Activated CD4-positive, alpha-beta T cell treated with anti-CD3 and anti-CD28 coated beads, Interleukin-2, Interleukin-6, amounts not matched to agents 100 ng/mL and 50 ng/mL, durations not matched to agents 16 hours and 8 hours (primary cell): ENCODE measurements at places on chromosomes 3 and 15.

GRCh38 chr15:69896606-69897005 lies 201.1 kb downstream of the TLE3 start:
- no peak for DNase-seq

DNA sequence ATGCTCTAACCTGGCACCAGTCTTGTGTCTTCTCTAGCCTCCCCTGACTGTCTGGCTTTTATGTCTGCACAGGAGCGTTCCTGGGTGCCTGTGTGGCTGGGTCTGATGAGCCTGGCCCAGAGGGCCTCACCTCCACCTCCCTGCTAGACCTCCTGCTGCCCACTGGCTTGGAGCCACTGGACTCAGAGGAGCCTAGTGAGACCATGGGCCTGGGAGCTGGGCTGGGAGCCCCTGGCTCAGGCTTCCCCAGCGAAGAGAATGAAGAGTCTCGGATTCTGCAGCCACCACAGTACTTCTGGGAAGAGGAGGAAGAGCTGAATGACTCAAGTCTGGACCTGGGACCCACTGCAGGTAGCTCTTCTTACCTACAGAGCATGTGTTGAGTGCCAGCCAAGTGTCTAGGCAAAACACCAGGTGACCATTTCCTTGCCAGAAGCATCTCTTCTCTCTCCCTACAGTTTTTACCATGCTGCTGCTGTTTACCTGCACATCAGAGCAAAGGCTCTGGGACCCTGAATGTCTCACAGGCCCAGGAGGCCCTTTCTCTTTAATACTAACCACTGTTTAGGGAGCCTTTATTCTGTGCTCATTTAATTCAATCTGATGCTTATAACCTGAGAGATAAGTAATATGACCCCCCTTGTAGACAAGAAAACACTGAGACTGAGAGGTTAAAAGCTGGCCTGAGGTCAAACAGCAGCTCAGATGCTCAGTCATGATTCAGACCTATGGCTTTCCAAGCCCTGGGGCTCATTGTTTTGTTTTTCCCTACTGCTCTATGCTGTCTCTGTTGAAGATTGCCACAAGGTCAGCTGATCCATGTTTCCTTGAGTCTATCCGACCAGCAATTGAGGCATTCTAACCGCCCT lies 10.4 kb downstream of the PODXL2 start:
- DNase-seq, result no peak

- peak; percentile 11 for DNase-seq
Observed at GRCh38 chr15:24955531-24955921, 739 bp downstream of the SNRPN start.

- DNase-seq, result no peak
Observed at GRCh38 chr3:107679921-107680320, 157.2 kb downstream of the BBX start.

DNA sequence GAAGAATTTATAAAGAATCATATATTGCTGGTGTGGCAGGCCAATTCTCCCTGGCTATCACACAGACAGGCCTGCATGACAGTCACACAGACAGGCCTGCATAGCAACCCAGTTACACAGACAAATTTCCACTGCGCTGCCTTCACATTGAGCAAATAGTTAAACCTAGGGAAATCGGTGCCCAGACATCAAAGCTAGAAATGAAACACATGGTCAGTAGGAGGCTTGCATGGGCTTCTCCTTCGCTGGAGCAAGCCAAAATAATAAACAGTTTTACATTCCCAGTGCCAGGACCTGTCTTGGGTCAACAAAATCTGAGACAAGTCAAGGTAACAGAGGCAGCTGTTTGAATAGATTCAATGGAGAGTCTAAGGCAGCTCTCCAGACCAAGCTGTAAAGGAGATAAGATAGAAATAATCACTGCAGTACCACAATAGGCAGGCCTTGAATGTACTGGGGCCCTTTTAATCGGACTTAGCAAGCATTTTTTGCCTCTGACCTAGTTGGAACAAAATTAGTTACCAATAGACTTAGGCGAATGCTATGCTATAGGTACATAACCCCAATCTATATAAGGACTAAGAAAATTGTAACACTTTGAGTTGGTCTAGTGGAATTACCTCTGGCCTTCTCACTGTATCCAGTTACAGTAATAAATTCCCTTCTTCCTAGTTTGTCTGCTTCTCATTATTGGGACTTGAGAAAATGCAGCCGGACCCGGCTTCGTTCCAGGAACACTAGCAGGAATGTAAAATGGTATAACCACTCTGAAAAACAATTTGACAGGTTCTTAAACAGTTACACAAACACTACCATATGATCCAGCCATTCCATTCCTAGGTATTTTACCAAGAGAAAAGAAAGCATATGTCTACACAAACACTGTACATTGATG lies 274.7 kb upstream of the UBE2E2 start:
- DNase-seq, result no peak

DNA sequence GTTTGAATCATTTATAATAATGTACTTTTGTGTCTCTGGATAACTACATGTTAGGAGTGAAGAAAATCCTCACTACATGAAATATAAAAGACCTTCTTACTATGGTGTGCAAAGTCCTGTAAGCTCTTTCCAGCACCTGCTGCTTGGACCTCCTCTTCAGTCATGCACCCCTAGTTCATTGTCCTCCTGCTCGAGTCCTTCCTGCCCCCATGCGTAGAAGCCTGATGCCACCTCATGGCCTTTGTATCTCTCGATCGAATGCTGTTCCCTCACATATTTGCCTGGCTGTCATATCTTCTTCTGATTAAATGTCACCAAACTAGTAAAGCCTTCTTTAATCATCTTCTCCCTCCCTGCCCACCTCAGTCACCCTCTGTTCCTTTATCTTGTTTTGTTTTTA lies 49.9 kb upstream of the SUCLG2 start:
- no peak for DNase-seq

- DNase-seq, result peak; percentile 13
Observed at GRCh38 chr3:47047673-47048072, 68.2 kb downstream of the NBEAL2 start.

DNA sequence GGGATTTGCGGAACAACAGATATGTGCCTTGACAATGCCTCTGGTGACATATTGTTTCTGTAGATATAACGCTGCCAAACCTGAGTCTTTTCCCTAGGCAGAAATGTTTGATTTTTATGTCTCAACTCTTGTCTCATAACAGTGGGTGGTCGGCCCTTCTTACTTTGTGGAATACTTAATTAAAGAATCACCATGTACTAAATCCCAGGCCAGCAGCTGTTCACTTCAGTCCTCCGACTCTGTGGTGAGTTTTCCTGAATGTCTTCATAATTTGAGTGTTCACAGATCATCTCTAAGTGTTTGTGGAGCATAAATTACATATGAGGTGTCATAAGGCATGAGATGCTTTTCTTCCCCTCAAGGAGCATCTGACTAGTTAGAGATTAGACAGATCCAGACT lies 5.9 kb downstream of the FETUB start:
- DNase-seq, result no peak

- DNase-seq, result no peak
Observed at GRCh38 chr3:11091088-11091590, 63.2 kb upstream of the HRH1 start.

DNA sequence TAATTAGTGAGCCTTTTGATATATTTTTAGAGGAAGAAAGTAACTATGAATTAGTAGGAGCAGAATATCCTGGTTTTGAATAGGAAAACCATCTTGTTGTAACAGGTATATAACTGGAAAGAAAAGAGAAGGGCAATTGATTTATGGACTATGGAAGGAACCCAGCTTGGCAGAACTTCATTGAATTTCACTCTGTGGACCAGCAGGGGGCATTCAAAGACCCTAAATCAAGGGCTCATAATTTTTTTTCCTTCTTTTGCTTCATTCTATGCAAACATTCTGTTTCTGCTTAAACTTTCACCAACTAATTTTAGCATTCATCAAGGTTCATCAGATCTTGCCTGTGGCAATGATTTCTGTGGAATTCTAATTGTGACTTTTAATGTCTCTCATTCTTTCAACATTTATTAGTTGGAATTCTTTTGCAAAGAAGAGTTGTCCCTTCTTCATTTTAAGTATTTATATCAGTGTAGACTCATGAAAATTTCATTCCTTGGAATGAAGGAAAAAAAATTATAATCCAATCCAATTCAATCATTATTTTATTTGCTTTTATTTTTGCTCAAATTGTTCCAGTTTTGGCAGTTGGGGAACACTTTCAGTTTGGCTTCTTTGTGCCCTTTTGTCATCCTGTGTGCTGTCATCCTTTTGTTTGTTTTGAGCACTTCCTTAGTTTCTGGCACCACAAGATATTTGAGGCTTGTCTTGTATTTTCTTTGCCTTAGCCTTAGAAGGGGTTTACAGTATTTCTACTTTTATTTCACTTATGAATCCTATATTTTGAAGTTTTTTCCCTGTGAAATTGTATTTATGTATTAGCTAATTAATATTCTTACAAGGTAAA lies 30.4 kb downstream of the NXPE3 start:
- peak; percentile 51 for DNase-seq

DNA sequence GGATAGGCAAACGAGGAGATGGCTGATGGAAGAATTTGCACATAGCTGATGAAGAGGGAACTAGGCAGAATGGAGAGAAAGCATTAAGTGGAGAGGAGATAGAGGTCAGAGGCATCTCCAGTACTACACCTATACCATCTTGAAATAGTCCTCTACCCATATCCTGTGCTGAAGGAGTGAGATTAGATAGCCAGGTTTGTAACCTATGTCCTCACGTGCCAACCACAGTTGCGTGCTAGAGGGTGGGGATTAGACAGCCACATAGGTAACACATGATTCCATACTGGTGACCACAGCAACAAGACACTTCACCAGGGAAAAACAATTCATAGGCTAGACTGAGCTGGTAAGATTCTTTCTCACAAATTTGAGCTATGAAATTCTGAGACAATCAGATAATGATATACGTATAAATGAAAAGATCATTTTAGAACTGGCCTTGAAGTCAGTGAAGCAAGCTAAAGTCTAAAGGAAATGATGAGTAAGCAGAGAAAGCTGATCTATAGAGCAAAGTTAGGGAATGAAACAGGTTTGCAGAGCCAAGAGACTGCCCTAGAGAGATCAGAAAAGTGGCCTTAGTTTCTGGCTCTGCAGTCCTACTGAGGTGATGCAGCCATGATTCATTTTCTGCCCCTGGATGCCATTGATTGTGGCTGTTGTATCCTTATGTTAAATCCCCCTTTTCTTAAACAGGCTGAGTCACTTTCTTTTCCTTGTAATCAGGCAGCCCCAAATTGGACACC lies 17.7 kb downstream of the MYNN start:
- DNase-seq, result no peak

DNA sequence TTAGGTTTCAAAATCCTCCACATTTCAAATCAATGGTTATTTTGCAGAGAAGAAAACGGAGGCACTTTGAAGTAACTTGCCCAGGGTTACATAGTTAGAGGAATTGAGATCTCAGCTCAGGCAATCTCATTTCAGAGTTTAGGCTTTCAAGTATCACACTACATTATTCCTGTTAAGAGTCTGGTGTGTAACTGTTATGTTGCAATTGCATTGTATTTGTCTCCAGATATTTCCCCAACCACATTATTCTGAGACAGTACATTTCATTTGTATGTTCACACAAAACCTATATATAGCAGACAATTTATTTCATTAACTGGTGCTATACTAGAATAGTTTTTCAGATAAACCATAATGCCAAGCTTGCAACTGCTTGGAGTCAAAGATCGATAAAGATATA lies 154.2 kb upstream of the TSPAN3 start:
- DNase-seq, result no peak

DNA sequence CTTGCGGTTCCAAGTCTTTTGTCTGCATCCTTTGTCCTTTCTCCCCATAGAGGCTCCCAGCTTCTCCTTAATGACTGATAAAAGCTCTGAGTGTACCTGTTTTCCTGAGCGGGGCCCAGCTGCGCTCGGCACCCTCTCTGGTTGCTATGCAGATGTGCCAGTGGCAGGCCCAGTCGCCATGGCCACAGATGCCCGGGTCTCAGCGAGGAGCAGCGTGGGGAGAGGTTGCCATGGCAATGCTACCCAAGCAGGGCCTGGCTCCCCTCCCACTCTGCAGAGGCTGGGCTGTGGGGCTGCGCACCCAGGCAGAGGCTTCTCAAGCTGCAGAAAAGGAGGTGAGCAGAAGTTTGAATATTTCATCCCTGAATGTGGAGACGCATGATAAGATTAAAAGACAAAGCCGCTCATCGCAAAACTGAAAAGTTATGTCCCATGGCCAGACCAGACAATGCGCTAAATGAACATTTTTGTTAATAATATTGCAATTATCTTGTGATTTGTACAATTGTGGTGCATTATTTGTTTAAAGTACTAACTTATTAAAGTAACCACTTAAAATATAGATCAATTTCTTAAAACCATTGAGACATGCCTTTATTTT lies 66.1 kb downstream of the TPRA1 start:
- no peak for DNase-seq
